ENCODE measurements at places on chromosomes 4 and X.

DNA sequence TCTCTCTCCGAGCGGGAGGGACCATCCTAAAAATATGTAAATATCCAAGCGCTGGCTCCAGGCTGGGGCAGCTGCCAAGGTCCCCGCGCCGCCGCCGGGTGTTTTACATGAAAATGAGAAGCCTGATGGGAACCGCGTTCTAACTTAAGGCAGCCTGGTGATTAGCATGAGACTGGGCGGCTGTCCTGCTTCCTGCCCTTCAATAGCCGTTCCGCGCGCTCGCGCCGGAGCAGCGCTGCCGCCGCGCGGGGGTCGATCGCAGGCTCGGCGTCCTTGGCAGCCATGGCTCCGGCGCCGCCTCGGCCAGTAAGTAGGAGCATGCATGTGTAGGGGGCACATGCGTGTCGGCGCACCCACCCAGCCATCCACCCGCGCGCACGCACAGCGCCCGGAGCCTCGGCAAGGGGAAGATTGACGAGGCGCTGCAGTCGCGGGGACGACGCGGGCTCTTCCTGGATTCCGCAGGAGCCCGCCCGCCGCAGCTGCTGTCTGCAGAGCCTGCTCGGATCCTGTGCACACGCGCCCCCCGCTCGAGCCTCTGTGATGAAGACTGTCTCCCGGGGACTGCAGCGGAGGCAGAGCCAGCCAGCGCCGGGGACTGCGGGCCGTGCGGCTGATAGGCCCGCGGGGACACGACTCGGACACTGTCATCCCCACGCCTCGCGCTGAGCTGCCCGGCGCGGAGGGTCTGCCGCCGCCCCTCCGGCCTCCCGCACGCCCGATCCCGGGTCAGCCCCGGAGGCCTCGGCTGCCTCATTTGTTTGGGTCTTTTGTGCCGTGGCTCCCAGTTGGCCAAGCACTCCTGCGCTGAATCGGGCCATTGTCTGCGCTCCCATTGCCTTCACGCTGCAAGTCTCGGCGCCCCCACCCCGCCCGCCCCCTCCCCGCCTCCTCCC is 734 bp downstream of the STOX2 start:
- no peak for DNase-seq

DNA sequence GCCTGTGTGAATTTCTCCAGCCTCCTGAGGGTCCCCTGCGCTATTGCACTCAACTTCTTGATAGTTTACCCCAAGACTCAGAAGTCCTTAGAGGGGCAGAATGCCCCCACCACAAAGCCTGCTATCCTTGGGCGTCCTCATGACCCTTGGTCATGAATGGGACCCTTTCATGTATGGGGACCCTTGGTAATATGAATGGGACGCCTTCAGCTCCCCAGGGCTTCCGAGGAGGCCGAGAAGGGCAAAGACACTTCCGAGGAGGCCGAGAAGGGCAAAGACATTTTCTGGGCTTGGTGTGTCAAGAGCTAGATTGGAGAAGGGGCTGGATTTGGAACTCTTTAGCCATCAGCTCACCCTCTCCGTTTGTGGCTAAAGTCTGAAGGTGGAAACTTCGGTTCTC is 8.6 kb downstream of the SHOX start:
- no peak for DNase-seq

GRCh38 chrX:47649271-47649670 is 1.1 kb downstream of the ELK1 start:
- DNase-seq = no peak

DNA sequence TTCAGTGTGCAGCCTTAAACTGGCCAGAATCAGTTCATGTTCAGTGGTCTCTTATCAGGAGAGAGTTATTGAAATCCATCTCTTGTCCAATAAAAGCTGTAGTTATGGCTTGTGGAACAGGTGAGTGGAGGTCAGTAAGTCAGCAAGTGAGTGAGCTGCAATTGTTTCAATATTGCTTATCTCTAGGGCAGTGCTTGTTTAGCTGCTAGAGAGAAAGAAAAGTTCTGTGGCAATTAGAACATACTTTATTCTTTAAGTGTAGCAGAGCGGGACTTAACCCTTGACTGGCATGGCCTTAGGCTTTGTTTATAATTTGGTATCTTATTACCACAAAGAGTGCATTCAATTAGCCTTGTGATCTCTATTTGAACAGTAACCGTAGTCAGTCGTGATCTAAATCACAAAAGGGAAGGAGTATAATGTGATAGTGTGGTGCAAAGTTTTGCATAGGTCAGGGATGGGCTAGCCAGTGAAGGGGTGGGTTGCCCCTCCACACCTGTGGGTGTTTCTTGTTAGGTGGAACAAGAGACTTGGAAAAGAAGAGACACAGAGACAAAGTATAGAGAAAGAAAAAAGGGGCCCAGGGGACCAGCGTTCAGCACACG is 6.9 kb upstream of the ETDC start:
- no peak for DNase-seq

- DNase-seq = no peak
Observed at GRCh38 chrX:43655151-43656004, 721 bp upstream of the MAOA start.

DNA sequence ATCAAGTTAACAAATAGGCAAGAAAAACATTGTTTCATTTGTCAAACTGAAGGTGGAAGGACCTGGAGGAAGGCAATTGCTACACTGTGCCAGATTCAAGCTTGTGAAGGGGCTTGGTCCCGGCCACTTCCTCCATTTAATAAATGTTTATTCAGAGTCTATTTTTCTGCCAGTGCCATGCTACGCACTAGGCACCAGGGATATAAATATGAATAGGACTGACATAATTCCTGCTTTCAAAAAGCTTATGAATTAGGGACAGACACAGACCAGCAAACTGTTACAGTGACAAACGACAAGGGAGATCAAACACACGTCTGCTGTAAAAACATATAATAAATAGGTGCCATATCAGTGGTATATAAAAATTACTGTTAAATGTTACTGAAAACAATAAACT is 571 bp downstream of the TLR6 start:
- DNase-seq = no peak

Measured in stimulated activated CD4-positive, alpha-beta T cell treated with anti-CD3 and anti-CD28 coated beads, TNF-alpha, amount 100 ng/mL, for 4 hours (primary cell).